ENCODE measurements at places on chromosomes 11 and 22.

DNA sequence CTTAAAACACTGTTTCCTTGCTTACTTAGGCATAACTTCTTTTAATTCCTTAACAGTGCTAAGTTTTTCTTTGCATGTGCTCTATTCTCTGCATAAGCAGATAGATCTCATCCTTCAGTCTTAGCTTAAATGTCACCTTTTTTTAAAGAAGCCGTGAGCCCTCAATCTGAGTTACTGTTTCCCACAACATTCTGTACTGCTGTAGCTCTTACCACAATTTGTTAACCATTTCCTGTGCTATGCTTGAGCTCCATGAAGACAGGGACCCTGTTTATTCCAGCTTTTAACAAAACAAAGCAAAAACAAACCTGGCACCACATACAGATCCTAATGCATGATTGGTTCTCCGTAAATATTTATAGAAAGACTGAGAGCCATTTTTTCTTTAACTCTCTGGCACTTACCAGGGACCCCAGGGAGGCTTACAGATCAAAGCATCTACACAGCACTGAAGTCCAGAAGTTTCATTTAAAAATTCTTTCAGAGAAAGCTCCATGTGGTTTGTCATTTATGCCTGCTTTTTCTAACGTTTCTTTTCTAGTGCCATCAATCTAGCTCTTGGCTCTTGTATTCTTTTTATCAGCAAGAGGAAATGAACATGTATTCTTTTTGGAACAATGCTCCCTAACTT, 74.9 kb downstream of the DYNC2H1 start:
- no peak for DNase-seq

GRCh38 chr22:44647141-44647540, 54.9 kb upstream of the PRR5 start:
- DNase-seq, result no peak

DNA sequence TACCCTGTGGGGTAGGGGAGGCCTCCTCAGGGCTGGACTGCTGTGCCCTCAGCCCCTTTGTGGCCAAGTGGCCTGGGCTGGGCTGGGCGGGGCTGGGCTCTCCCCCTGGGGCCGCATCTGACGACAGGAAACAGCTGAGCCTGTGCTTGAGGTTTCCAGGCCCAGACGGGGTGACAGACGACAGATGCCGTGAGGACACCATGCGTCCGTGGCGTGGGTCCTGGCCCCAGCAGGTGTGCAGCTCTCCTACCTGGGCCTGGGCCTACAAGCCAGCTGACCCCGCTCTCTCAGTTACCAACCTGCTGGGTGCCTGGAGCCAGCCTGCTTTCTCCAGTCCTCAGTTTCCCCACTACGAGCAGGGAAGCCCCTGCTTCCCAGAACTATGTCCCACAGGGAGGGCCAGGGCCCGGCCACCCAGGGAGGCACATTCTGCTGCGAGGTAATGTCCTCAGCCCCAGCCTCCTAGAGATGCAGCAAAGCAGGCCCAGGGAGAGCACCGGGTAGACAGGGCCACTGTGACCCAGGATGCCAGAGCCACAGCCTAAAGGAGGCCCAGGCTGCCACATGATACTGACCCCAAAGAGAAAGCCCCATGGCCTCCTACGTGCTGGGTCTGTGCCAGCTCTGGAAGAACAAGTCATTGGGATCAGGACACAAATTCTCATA, 181.3 kb downstream of the IGLL1 start:
- no peak for DNase-seq

DNA sequence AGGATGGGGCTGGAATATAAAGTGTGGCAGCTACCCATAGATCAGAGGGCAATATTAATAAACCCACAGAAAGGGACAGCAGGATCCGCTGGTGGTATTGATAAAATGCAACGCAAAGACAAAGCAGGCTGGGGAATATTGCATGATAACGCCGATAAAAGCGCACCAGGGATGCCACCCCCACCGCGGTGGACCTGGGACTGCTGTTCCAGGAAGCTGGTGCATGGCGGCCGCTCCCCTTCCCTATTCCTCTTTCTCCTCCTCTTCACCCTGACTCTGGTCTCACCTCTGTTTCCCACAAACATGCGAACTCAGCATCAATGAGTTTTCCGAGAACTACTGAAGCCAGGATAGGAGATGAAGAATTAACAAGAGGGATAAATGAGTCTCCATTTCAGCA, 20.2 kb downstream of the SPATA19 start:
- no peak for DNase-seq

GRCh38 chr11:66889960-66890359, 33.1 kb downstream of the LRFN4 start:
- DNase-seq, result no peak

DNA sequence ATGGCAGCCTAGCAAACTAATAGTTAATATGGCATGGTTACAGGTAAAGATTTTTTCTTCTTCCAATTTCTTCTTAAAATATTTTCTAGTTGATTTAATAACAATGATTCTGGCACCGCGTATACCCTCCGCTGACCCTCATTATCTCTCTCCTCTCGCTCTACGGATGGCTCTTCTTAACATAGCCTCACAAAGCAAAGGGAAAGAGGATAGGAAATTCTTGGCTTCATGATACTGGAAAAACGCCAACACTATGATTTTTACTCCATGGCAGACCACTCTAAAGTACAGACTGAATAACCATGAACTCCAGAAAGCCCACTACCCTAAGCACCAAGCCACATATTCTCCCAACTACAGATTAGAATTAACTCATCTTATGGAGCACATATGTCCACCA, 6.1 kb downstream of the PI4KA start:
- no peak for DNase-seq

GRCh38 chr11:32891657-32892354, 805 bp upstream of the QSER1 start:
- no peak for DNase-seq

- peak; percentile 71 for DNase-seq
Measured at GRCh38 chr22:42856179-42856864, 751 bp downstream of the ARFGAP3 start.

- DNase-seq, result no peak
Measured at GRCh38 chr11:113202431-113202830, 112.0 kb upstream of the TTC12 start.

- DNase-seq, result no peak
Measured at GRCh38 chr22:35071784-35072183, 5.8 kb downstream of the ISX start.

- DNase-seq, result no peak
Measured at GRCh38 chr11:65790104-65790901, 3.4 kb downstream of the OVOL1 start.

DNA sequence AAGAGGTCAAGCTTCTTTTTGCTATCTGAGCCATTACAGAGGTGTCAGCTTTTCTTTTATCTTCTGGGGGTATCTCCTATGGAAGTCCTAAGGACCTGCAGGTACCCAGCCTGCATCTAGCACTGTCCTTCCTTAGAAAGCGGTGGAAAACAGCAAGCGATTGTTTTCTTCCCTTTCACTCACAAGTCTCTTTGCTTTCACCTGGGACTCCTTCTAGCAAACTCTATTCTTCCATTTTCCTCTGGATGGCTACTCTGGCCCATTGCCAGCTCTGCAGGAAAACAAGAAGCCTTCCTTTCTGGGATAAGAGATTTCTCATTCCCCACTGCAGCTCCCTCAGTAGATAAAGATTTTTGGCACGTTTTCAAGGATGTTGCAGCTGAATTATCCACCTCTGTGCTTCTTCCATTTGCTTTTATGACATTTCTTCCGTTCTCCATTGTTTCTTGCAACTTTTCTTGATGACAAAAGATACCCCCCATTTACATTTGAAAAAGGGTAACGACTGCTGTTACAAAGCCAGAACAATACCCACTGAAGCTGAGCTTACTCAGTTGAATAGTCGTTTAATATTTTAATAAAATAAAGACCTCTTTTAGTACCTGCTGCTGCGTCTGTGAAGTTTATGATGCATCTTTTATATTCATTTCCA, 40.2 kb upstream of the BDNF start:
- DNase-seq, result no peak

DNA sequence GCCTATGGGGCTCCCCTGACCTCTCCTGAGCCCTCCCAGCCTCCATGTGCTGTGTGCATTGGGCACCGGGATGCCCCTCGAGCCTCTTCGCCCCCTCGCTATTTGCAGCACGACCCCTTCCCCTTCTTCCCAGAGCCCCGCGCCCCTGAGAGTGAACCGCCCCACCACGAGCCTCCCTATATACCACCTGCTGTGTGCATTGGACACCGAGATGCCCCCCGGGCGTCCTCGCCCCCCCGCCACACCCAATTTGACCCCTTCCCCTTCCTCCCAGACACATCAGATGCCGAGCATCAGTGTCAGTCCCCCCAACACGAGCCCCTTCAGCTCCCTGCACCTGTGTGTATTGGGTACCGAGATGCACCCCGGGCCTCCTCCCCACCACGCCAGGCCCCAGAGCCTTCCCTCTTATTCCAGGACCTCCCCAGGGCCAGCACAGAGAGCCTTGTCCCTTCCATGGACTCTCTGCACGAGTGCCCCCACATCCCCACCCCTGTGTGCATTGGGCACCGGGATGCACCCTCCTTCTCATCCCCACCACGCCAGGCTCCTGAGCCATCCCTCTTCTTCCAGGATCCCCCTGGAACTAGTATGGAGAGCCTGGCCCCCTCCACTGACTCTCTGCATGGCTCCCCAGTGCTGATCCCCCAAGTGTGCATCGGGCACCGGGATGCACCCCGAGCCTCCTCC, 28.8 kb downstream of the TRIOBP start:
- DNase-seq, result no peak

DNA sequence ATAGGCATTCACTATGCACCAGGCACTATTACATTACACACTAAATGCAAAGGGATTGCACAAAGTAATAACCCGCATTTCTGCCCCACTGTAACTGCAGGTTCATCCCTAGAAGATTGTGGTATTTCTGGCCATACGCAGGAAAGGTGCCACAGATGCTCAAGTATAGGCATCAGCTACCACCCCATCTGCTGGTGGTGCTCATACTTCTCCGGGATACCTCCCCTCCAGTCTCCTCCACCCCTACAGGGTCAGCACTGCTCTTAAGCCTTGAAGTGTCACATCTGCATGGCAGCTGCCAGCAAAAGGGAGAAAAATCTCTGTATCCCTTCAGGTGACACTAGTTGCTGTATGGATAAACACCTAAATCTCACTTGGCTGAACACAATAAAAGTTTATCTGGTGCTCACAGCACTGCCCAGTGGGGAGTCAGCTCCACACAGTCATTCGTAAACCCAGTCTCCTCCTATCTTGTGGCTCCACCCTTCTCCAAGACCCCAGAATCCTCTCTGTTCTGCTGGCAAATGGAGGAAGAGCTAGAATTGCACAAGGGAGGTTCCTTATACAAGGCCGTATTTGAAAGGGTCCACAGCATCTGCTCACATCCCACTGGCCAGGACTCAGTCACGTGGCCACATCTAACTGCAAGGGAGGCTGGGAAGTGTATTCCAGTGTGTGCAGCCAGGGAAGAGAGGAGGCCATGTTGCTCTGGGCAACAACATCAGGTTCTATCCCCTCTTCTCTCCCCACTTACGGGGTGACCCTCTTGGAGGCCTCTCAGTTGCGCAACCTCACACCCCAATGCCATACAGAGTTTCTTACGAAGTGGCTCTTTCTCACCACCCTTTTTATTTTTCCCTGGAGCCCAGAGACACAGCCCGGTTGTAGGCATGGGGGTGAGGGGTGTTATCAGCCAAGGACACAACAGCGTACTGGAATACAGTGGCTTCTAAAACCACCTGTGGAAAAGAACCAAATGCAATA, 114.7 kb downstream of the BUD13 start:
- DNase-seq, result no peak

GRCh38 chr22:27754247-27754887, 47.2 kb downstream of the MN1 start:
- DNase-seq, result no peak

- DNase-seq, result peak; percentile 58
Measured at GRCh38 chr11:128521682-128522054, 65.7 kb downstream of the ETS1 start.

GRCh38 chr11:114892381-114893197, 214.3 kb downstream of the NXPE2 start:
- no peak for DNase-seq

GRCh38 chr22:48396785-48397530, 1430.7 kb downstream of the BRD1 start:
- no peak for DNase-seq

- no peak for DNase-seq
Measured at GRCh38 chr11:58742140-58742539, 10.4 kb upstream of the GLYAT start.

DNA sequence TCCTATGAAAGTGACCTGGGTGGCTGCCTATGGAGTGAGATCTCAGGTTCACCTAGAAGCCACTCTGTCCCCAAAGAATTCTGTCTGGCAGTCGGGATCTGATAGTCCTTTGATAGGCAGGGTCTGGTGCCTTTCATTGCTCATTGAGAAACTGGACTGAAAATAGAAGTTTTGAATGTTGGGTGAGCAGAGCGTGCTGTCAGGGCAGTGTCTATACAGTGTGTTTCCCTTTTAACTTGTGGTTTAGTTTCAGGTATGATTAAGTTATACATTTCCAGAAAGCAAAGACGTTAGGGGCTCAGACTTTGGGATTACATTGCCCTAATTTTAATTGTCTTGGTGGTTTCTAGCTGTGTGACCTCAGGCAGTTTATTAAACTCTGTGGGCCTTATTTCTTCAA, 111.3 kb upstream of the PAX6 start:
- DNase-seq, result no peak

GRCh38 chr11:128324531-128325141, 262.7 kb downstream of the ETS1 start:
- DNase-seq, result no peak

- DNase-seq, result no peak
Measured at GRCh38 chr22:49667236-49667635, 160.4 kb downstream of the BRD1 start.

DNA sequence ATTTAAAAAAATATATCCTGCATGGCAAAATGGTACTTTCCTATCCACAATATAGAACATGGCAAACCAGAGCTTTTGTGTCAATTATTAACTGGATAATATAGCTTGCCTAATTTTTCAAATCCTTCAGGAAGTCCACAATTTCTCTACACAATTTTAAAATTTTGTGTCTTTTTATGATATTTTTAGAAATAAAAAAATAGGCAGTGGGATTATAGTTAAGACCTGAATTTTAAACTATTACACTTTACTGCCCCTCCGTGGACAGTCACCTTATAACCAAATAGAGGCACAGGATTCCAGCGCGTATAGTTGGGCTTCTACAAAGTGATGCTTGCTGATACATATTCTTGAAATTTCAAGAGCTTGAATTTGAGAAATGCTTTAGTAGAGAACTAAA, 2.1 kb upstream of the DMC1 start:
- peak; percentile 41 for DNase-seq

DNA sequence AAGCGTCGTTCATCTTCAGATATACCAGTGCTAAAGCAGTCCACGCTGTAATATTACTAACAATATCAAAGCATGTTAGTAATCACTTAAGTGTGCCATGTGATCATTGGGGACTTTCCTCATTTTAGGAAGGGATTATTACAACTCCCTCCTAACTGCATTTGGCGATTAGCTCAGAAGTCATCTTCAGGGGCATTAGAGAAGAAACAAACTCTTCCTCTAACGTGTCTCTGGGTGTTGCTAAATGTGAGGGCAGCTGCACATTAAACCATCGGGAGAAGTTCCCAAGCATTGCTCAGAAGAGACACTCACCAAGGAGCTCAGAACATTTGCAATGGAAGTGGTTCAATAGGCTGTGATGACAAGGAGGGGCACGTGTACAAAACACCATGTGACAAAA, 17.2 kb downstream of the TESMIN start:
- DNase-seq, result no peak

GRCh38 chr22:41367680-41368542, 13.8 kb upstream of the TEF start:
- DNase-seq, result peak; percentile 64

Data from femur (tissue), 1 donor.